ENCODE measurements at places on chromosomes 7 and 10.

DNA sequence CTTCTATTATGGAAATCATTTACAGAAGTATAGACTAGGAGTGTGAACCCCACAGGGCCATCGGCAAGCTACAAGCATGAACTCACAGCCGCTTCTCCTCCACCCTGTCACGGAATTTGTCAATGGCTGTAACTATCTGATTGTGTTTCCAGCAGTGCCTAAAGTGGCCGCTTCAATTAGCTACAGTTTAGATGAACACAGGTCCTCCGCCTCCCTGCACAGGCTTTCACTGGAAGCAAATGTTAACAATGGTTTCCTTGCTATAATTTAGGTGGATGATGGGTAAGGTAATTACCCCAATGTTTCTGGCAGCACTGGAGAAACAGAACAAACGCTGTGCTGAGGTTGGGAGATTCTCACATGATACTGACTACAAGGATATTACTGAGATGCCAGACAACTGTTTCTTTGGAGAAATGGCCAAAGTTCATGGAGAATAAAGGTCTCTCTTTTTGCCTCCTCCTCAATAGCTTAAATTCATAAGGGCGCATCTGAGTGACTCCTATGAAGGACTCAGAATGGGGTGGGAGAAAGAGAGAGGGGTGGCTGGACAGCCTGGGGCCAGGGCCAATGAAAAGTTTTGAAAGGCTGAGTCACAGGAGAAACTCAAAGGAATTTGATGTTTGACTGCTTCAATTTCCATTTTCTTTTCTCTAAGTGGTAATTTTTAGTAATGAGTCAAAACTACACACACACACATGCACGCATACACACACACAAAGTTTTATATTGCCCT is 78.9 kb downstream of the SVIL start:
- DNase-seq: peak; percentile 63

DNA sequence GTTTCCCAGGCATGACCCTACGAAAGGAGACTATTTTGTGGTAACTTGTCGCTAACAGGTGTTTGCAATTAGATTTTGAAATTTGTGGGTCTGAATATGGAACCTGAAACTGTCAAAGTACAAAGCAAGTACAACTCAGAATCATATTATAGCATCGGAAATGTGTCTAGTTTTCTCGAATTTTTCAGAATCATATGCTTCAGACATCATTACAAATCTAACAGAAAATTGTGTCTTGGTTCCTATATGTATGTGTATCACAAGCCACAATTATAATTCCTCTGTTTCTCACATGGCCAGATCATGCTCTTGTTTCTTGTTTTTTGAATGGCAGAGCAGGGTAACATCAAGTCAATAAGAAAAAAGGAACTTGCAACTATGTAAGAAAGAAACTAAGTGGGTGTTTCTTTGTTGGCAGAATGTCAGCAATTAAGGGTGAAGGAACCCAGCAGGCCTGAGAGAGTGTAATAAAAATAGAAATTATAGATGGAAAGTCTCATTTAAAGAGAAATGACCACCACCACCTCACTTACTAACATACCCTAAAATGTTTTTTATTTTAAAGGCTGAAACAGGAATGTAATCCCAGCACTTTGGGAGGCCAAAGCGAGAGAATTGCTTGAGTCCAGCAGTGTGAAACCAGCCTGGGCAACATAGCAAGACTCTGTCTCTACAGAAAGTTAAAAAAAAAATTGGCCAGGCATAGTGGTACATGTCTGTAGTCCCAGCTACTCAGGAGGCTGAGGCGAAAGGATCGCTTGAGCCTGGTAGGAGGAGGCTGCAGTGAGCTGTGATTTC is 51.3 kb downstream of the PRTFDC1 start:
- DNase-seq: peak; percentile 93

DNA sequence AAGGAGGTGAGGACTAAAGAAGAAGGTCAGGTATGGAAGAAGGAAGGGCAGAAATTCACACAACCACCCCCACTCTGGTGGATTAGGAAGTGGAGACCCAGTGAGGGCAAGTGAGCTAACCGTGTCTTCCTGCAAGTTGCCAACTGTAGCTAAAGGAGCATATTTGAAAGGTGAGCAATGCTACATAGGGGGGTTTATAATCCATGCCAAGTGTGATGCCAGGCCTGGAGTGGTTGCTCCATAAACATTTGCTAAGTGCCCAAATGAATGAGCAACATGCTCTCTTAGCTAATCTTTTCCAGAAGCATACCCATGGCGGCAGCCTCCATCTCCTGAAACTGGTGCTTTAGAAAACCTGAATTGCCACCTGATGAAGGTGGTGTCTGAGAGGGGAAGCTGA is 121.6 kb downstream of the LRRC18 start:
- no peak for DNase-seq

- DNase-seq: no peak
Measured at GRCh38 chr7:77320137-77320536, 96.0 kb downstream of the GSAP start.

- no peak for DNase-seq
Measured at GRCh38 chr10:29951441-29951931, 107.9 kb downstream of the JCAD start.

DNA sequence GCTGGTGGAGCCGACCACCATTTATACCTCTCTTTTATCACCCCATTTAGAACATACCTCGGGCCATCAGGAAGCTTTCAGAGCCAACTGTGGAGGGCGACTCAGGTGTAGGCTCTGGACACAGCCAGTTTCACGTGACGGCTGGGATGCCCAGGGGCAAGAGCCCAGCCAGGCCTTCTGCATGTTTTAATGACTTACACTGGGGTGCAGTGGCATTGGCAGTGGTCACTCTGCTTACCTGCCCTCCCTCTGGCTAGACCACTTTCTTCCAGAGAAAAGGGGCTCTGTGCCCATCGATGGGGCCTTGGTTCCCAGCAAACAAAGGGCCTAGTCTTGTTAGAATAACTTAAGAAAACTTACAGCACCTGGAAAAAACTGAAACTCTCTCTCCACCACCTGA is 50.0 kb downstream of the PNLIPRP2 start:
- no peak for DNase-seq

- DNase-seq: no peak
Measured at GRCh38 chr10:61632057-61632670, 30.6 kb upstream of the CABCOCO1 start.

- DNase-seq: no peak
Measured at GRCh38 chr7:22660293-22660692, 66.7 kb upstream of the IL6 start.

GRCh38 chr7:132295175-132295574 is 281.1 kb downstream of the PLXNA4 start:
- DNase-seq: no peak

DNA sequence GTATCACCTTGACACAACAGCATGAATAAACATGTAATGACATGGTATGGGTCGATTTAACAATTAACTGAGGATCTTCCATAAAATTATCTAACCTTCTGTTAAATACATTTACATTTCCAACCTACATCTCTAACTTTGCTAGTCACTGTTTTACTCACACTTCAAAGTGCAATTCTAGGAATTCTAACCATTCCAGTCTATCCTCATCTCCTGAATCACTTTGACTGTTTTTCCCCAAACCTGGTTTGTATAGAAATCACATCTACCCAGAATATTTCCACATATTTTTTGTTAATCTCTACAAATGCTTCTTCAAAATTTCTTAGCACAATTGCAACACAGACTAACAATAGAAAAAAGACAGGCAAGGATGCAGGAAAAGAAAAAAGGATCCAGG is 6.2 kb downstream of the ABI1 start:
- DNase-seq: no peak

DNA sequence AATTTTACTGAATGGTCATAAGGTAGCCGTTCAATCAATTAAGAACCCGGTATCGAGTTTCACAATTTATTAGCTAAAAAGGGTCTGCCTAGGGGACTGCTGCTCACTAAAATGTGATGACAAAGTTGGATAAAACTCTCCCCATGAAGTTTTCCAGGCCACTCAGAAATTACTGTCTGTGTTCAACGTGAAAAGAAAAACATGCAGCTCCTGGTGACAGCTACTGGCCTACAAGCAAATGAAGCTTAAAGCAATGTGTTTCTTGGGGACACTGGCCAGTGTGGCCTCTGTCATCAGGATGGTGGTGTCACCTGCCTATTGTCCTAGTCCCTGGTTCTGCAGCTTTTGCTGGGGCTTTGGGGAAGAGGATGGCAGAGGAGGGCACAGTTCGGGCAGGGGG is 222.6 kb downstream of the WDR11 start:
- DNase-seq: no peak

- no peak for DNase-seq
Measured at GRCh38 chr10:5035356-5035755, 31.7 kb upstream of the AKR1C2 start.

DNA sequence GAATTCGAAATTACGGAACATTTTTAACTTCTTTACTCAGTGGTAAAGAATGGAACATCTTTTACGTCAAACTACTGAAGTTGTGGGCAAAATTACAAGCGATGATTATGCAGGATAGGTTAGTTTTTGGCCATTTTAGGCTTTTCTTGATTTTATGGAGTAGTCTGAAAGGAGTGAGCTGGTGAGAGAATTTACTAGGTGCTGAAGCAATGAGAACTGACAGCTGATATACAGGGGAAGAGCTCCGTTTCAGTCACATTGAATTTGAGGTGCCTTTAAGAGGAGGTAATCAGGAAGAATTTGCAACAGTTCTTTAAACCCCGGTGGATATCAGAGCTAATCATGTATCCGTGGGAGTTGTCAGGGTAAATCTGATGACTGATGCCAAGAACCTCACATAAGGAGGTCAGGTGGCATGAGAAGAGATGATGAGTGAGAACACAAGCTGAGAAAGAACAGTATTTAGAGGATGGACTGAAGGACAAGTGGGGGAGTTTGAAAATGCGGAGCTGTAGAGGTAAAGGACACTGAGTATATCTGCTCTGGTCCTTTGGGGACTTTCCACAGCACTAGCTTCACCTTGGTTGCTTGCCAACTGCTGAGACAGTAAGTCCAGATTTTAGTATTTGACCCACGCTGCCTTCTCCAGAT is 104.3 kb downstream of the AHR start:
- DNase-seq: no peak

All from inflammatory macrophage treated with lipopolysaccharide for 4 hours (primary cell).